Stimulated activated CD4-positive, alpha-beta T cell treated with anti-CD3 and anti-CD28 coated beads, Interleukin-4, amount 100 ng/mL, for 4 hours (primary cell): ENCODE measurements at places on chromosomes 12 and 14.

DNA sequence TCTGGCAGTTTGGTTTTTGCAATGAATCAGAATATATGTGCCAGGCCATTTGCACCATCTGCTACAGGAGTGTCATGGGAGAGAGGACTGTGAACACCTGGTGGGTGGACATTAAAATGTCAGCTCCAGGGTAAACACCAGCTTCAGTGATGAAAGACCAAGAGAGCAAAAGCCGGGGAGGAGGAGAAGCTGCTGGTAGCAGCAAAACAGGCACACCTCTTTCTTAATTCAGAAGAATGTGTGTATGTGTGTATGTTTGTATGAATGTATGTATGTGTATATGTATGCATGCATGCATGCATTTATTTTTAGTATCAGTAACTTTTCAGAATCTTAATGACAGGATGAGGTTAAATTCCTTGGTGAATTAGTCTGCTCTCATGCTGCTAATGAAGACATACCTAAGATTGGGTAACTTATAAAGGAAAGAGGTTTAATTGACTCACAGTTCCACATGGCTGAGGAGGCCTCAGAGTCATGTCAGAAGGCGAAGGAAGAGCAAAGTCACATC, 357.4 kb upstream of the PRICKLE1 start:
- DNase-seq = no peak

- no peak for DNase-seq
Observed at GRCh38 chr14:55621391-55621790, 41.4 kb downstream of the KTN1 start.

DNA sequence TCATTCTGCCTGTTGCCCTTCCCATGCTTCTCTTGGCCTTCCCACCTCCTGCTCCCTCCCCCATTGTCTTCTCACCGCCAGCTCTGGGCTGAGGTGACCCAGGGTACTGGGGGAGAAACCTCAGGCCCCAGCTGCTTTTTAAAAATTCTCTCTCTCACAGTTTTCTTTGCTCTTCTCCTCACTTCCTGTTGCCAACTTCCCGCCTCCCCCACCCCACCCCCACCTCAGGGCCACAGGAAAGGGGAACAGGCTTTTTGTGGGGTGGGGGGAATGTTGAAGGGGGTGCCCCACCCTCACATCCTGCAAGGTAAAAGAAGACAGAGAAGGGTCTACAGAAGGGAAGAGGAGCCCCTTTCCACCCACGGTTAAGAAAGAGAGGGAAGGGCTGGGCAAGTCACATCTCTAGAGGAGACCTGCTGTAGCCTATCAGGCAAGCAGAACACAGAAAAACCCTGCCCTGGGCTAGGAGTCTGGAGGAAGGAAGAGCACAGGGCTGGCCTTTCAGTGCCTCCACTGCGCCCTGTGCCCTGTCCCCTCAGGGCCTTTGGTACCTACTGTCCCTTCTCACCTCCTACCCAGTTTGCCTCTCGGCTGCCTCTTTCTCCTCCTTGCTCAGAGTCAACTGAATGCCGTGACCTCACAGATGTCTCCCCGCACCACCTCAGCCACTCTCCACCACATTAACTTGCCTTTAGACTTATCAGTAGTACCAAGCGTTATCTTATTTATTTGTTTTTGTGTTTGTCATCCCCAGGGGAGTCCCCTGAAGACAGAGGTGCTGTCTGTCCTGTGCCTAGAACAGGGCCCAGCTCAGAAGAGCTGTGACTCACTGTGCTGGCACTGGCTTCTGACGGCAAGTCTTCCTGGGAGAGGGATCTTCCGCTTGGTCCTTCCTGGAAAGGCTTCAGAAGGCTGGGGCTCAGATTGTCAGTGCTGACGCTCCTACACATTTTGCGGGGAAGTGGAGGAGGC, 1.7 kb downstream of the ARHGAP9 start:
- DNase-seq = no peak

DNA sequence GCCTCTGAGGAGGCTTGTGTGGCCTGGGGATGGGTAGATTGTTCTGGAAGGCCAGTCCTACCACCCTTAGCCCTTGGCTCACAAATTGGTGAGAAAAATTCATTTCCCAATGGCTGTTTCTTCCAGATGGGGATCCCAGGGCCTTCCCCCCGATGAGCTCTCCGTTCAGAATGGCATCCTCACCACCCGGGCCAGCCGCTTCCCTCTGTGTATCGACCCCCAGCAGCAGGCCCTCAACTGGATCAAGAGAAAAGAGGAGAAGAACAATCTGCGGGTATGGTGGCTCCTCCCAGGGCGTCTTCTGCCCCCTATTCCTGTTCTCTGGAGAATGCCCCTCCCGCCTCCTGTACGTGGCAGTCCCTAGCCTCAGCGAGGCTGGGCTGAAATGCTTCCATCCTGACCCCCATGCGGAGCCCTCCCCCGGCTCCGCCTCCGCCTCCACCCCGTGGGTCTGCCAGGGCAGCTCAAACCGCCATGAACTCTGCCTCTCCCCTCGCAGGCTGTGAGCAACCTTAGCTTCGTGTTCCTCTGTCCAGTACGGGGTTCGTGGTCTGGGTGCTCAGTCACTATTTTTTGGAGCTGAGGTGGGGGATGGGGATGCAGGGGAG, 57.8 kb downstream of the CCDC92 start:
- no peak for DNase-seq

GRCh38 chr12:31119192-31119802, 45.6 kb downstream of the DDX11 start:
- no peak for DNase-seq

GRCh38 chr14:99668307-99669295, 15.5 kb upstream of the CYP46A1 start:
- DNase-seq = no peak

DNA sequence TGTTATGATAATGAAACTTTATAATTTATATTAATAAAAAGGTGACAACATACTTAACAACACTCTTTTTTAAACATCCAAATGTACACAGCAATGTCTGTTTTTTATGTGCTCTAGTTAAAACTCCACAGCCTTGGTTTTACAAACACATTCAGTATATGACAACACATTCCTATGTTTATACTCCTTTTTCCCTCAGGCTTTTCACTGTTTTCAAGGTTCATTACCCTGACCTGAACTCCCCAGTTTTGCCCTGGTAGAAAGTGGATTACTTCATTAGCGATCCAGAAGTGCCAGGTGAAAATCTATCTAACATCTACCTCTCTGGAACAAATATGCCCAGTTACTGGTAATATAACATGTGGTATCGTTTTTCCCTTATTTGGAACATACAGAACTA, 340.2 kb upstream of the DDHD1 start:
- DNase-seq = no peak

- no peak for DNase-seq
Observed at GRCh38 chr14:90087433-90087832, 25.6 kb downstream of the KCNK13 start.

DNA sequence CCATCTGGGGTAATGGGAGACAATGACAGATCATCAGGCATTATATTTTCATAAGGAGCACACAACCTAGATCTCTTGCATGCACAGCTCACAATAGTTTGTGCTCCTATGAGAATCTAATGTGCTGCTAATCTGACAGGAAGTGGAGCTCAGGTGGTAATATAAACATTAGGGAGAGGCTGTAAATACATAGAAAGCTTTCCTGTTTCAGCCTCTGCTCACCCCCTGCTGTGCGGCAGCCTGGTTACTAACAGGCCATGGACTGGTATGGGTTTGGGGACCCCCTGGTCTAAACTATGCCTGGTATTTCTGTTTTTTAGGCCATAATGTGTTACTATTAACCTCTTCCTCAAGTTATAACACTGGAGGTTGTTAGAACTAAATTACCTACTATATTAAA, 1373.7 kb downstream of the LRFN5 start:
- no peak for DNase-seq

DNA sequence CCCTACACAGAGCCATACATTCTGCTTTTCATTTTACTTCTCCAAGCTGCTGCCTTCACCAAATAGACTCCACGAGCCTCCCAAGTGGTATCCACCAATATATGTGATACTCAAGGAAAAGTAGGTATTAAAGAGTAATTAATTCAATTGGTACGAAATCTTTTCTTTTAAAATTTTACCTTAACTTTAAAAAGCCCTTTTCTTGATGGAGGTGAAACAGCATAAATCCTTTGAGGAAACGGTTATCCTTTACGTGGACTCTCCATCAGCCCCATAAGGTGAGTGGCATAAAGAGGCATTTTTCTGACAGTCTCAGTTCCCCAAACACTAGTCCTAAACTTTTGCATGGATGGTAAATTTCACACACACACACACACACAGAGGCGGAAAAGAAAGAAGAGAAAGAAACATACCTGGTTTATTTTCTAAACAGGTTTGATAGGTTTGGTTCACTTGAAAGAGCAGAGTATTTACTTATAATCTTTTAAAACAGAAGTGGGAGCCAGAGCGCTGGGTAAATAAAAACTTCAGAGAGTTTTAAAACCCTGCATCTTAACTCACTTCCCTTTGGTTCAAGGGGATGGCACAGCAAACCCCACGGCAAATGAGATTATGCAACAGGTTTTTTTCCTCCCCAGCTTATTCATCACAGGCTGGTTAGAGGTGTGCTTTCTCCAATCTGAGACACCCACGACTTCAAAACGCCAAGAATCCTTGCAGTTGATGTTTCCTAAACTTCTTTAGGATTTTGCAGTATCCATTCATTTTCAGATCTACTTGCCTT, 1.9 kb downstream of the DUSP16 start:
- DNase-seq = peak; percentile 60

- DNase-seq = no peak
Observed at GRCh38 chr12:102052192-102053061, 9.4 kb downstream of the WASHC3 start.

DNA sequence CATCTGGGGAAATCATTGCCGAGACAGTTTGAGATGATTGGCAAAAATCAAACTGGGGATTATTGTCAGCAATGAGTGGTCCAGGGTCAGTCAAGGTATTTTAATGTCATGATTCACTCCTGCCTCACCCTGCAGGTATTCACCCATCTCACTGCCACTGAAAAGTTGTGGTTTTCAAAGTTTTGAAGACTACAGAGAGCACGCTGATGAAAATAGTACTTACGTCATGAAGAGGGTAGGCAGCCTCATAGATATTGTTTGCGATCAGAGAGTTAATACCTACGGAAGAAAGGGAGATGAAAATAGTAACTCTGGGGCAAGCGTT, 138.0 kb downstream of the ANO2 start:
- DNase-seq = no peak
